ENCODE measurements at places on chromosomes 13 and 19.

GRCh38 chr13:32426990-32427851 lies 709 bp downstream of the N4BP2L1 start:
- peak; percentile 18 for DNase-seq

DNA sequence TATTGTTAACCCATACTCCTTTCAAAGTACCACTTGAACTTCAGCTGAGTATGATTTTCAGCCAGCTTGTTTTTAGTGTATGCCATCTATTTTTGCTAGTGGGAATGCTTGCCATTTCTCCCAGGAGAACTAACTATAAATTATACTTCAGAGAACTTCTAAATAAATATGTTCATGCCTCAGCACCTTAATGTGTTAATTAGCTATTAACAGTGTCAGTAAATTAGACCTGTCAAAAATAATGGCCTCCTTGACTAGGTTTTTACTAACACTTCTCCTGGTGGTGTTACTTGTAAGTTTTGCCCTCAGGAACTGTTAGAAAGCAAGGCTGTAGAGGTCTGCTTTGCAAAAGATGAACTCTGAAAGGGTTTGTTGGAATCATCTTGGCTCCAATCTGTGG lies 4.5 kb downstream of the CLDN10 start:
- no peak for DNase-seq

DNA sequence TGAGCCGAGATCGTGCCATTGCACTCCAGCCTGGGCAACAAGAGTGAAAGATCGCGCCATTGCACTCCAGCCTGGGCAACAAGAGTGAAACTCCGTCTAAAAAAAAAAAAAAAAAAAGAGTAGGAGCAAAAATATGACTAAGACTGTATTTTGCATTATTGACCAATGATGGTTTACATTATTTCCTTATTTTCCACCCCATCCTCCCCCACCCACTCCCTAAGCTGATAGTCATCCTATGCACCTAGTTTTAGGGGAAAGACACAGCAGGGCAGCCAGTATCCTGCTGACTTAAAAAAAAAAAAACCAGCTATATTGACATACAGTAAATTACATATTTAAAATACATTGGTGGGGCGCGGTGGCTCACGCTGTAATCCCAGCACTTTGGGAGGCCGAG lies 25.1 kb downstream of the VAV1 start:
- no peak for DNase-seq

DNA sequence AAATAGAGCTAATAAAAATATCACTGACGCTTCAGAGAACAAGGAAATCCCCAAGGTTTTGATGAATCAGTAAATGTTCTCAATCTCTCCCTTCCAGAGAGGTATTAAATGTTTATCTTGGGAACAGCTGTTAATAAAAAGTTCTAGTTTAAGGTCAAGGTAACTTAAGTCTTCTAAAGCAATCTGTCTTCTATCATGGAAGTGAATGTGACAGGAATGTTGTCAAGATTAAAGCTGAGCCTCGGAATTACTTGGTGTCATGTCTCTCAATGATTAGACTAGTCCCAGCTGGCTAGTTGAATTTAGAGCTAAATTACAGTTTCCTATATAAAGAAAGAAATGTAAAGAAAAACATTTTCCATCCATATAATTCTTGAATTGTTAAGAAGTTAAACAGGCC lies 23.4 kb downstream of the ESD start:
- DNase-seq, result no peak

DNA sequence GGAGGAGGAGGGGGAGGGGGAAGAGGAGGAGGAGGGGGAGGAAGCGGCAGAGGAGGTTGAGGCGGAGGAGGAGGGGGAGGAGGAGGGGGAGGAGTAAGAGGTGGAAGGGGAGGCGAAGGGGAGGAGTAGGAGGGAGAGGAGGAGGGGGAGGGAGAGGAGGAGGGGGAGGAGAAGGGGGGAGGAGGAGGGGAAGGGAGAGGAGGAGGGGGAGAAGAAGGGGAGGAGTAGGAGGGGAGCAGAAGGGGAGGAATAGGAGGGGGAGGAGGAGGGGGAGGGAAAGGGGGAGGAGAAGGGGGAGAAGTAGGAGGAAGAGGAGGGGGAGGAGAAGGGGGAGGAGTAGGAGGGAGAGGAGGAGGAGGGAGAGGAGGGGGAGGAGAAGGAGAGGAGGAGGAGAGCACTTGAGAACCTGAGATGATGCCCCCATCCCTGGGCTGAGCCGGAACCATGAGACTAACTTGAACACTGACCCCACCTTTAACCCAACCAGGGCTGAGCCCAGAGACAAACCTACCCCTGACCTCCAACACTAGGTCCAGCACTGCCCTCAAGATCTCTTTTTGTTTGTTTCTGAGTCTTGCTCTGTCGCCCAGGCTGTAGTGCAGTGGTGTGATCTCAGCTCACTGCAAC lies 12.6 kb downstream of the ABCA7 start:
- no peak for DNase-seq

- no peak for DNase-seq
These were observed 172.1 kb upstream of the CSNK1A1L start for GRCh38 chr13:37277435-37278144.

- DNase-seq, result peak; percentile 23
These were observed 128.4 kb downstream of the DPF1 start for GRCh38 chr19:38095411-38096308.

All from stimulated activated CD8-positive, alpha-beta memory T cell treated with anti-CD3 and anti-CD28 coated beads, Interleukin-7, amount 100 ng/mL, for 24 hours (primary cell).